ENCODE measurements at places on chromosomes 12 and 14. TPM values are rescaled to one million over a fixed set of nuclear protein-coding genes. Genes with fewer than 3 reads are reported as not detected.

- DNase-seq: no peak
Observed at GRCh38 chr14:38745861-38746260, 357.2 kb downstream of the SEC23A start.

The SERPINA12 gene
- not detected for total RNA-seq

The DGKA gene
- total RNA-seq: 36.5 TPM

DNA sequence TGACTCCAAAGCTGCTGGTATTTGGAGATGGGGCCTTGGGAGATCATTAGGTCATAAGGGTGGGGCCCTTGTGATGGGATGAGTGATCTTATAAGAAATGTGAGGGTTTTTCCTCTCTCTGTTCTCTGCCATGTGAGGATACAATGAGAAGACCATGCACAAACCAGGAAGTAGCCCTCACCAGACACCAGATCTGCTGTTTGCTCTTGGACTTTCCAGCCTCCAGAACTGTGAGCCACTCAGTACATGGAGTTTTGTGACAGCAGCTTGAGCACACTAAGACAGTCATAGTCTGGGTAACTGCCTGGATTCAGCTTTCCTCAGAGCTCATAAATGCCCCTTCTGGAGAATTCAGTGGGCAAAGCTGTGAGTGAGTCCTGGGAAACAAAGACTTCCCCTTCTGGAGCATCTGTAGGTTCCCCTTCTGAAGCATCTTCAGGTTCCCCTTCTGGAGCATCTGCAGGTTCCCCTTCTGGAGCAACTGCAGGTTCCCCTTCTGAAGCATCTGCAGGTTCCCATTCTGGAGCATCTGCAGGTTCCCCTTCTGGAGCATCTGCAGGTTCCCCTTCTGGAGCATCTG, 11.0 kb upstream of the PPP4R3A start:
- no peak for DNase-seq

The RFLNA gene
- total RNA-seq: 15.9 TPM

DNA sequence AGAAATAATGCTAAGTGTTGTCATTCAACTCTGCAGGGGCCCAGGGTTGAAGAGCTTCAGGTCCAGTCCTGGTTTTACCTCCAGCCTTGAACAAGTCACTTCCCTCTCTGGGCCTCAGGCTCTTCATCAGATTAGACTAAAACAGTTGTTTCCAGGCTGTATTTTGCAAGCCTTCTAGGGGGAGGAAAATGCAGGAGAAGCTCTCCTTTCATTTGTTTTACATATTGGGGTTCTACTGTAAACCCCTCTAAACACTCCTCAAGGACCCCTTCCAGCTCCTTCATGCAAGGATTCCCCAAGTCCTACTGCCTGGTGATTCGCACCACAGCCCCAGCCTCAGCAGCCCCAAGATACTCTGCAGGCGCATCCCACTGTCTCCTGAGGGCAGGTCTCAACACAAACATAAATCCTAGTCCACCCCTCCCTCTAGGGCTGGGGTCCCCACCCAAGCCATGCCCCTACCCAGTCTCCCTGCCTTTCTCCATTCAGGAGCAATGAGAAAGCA, 2.7 kb downstream of the SDR9C7 start:
- DNase-seq: no peak

- peak; percentile 77 for DNase-seq
Observed at GRCh38 chr14:64074961-64075612, 219.1 kb downstream of the ESR2 start.

DNA sequence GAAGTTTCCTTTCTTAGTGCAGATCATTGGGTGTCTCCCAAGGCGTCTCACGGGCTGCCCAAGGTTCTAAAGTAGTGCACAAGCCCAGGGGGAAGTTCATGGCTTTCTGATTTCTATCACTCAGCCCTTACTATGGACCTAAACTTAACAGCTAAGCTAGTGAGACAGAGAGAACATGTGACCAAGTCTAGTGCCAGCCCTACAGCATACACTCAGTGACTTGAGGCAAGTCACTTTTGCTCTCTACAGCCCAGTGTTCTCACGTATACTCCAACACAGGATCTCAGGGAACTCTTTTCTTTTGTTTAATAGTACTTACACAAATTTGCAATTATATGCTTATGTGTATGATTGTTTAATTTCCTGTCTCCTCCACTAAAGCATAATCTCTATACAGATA, 48.6 kb downstream of the NKX2-1 start:
- no peak for DNase-seq

The NTF3 gene
- total RNA-seq: under 0.01 TPM

- no peak for DNase-seq
Observed at GRCh38 chr14:57960946-57961785, 95.3 kb upstream of the SLC35F4 start.

GRCh38 chr12:50787618-50788017, 23.7 kb downstream of the ATF1 start:
- DNase-seq: no peak

The ADAM21 gene
- total RNA-seq: not detected
